ENCODE measurements at places on chromosomes 2 and 18.

GRCh38 chr2:178298785-178299212, 104.5 kb downstream of the OSBPL6 start:
- DNase-seq, result no peak

DNA sequence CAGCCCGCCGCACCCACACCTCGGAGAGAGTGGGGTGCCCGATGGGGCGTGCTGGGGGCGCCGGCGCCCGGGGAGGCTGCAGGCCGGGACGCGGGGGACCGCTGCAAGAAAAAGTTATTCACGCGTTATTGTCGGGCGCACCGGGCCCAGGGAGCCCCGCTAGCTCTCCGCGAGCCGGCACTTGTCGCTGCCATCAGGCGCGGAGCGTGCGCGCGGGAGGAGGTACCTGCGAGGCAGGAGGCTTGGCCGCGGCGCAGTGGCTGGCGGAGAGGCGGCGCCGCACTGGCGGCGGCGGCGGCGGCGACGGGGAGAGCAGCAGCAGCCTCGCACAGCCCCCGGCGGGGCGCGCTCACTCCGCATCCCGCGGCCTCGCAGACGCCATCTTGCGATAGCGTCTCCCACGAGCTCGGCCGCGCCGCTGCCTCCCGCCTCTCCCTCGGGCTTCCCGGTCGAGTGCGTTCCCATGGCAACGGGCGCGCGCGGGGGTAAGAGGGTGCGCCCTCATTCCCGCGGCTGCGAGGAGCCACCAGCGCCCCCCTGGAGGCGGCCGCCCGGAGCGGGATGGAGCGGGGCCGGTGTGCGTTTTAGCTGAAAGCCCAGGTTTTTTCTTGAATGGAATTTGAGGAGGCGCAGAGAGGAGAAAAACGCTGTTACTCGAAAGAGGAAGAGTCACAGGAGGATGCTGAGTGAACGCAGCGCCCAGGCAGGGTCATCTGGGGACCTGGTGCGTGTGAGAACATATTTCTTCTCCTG, at the start of gene CHN1:
Gene CHN1 (minus strand): TSS at position 402 of the 753 bp plus-strand sequence. CDS start 469 bp downstream, outside the sequence.
- peak; percentile 93 for DNase-seq

DNA sequence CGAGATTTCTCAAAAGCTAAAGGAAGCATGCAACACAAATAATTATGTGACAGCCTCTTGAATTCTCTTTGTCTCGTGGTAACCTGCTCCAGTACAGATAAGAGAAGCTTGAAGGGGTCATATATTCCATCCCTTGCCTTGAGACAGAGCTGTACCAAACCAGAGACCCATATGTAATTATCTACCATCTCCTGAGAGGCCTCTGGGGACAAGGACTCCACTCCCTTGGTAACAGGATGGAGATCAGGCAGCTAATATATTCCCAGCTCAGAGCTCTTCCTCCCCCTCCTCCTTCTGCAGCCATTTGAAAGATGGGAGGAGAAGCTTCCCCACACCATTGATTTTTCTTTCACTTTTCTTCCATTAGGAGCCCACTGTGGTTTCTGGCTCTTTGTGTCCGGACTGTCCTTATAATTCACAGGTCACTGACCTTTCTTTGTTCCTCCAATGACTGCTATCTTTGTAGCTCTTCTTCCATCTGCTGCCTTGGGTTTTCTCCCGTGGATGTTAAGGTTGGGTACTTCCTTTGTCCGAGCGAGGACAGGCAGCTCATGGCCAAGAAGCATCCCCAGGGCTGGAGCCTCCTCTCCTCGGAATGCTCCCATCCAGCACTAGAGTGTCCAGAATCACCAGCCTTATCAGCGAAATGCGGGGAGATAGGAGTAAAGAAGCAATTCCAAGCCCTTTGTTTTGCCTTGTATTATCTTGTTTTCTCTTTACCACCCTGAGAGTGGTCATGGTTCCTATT, 72.6 kb upstream of the STPG4 start:
- no peak for DNase-seq

DNA sequence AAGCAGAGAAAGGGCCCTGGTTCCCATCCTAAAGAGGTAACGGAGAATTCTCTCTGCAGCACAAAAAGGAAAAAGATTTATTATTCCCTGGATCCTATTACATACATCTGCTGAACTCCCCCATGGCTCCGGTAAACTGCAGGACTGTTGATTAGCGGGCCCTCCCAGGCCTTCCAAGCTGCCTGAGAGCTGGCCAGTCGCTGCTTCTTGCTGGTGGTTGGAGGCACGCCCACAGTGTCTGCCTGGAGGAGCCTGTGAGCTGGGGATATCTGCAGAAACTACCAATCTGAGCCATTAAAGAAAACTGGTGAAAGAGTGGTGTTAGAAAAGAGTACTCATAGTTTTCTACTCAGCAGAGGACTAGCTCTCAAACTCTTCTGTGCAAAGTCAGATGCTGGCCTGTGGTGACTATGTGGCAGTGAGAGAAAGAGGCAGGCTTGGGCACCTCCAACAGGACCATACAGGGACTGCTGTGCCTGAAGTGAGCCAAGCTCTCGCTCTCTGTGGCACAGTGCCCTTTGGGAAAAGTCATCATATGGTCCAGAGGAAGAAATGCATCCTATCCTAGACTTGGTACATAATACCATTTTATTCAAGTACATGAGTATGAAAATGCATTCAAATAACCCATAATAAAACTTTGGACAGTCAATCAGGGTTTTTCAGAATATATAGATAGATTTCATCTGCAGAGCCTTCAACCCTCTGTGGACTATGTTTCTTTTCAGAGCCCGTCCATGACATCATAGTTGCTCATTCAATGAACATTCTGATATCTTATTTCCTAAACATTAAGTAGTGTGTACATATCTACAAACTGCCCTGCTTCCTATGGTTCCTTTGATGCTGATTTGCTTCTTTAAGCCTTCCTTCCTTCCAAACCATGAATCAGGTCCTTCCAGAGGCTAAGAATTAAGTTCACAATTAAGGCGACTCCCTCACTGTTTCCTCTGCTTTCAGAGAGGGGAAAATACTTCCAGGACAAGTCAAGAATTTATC, 242.0 kb upstream of the LYPD1 start:
- DNase-seq, result peak; percentile 66

GRCh38 chr2:98480598-98480997, 35.9 kb downstream of the INPP4A start:
- no peak for DNase-seq

- no peak for DNase-seq
Observed at GRCh38 chr2:22199994-22200393, 1076.2 kb downstream of the TDRD15 start.

- no peak for DNase-seq
Observed at GRCh38 chr18:55119016-55119415, 159.8 kb upstream of the CCDC68 start.

DNA sequence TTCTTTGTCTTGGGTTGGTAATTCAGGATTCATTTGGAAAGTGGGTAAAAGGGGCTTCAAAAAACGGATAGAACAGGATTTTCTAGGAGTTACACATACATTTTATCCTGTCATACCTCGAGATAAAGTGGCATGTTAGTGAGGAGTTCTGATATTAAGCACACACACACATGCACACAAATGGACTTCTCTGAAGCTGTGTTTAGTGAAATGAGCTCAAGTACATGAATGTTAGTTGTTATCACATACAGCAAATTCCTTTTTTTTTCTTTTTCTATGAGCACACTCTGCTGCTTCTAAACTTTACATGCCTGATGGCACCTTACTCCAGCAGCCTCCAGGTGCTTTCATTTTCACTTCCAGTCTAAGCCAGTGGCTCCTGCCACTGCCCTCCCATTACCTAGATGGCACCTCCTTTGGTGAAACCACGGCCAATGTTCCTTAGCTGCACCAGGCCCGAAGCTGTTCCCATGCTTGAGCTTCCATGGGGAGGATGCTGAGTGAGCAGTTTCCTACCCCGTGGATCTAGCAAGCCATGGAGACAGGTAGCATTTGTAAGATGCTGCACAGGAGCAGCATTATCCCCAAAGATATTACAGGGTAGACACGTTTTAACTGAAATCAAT, 49.7 kb downstream of the STAT1 start:
- no peak for DNase-seq

DNA sequence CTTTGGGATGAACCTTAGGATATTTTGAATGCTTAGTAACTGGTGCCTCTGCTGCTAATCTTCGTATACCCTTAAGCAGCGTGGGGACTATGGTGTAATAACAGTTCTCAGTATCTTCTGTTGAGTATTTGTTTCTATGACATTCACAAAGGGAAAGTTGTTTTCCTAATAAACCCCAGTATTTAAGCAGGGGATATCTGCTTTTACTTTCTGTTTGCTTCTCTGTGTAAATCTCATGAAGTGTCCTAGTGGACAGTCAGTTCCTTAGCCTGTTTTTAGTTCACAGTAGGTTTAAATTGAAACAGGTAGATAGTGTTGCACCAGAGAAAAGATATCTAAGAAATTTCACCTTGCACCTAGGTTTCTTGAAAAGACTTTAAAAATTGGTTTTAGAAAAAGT, 14.9 kb downstream of the KIAA1328 start:
- DNase-seq, result no peak

- DNase-seq, result no peak
Observed at GRCh38 chr2:143176606-143177005, 47.4 kb downstream of the ARHGAP15 start.

DNA sequence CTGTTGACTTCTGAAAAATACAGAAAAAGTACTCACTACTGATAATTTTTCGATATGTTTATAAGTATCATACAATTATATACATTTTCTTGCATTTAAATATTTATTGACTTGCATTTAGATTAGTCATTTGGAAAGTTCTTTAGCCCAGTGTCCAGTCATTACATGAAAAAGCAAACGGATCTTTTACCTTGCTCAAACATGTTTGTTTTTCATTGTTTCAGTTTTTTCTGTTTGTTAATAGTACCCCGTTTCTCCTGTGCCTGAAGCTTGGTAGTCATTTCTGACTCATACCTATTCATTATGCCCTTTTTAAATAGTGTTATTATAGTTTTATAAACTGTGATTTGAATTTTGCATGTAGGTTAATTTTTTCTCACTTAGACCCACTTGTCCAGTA, 28.1 kb downstream of the CEP192 start:
- no peak for DNase-seq

GRCh38 chr2:238457927-238458324, 31.2 kb downstream of the ASB1 start:
- DNase-seq, result no peak

DNA sequence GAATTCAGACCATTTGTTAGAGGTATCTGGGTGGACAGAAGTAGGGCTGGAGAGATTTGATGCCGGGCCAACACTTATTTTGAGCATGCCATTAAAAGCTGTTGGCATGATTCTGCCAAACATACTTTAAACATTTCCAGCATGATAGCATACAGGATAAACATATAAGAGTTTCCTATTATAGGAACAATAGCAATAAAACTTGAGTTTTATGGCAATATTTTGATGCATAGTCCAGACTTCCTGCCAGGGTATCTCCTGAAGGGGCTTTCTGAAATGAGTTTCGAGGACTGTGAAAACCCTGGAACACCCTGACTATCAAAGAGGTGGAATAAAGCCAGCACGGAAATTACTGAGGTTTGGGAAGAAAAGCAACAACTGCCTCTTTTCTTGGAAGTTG, 1398.0 kb upstream of the NXPH2 start:
- DNase-seq, result no peak

DNA sequence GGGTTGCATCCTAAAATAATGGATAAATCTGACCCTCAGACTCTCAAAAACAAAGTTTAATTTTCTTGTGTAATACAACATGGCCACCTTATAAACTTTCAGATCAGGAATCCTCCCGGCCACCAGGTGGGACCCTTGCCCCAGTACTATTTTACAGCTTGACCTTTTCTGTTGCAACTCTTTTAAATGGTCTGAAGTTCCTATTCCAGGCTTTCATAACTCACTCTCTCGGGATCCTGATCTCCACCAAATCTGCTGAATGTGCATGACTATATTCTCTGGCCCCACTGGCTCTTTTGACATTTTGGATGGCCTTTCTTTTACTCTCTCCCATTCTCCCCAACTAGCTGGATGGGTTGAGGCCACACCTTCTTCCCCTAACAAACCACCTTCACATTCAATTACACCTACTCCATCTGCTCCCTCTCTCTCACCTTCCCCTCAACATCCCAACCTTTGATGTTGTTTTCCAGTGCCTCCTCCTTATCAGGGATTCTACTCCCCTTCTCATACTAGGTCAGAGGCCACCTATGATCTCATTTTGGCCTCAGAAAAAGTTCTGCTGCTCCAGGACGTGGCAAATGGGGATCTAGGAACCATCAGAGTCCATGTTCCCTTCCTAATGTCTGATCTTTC, 70.8 kb downstream of the SESTD1 start:
- no peak for DNase-seq

DNA sequence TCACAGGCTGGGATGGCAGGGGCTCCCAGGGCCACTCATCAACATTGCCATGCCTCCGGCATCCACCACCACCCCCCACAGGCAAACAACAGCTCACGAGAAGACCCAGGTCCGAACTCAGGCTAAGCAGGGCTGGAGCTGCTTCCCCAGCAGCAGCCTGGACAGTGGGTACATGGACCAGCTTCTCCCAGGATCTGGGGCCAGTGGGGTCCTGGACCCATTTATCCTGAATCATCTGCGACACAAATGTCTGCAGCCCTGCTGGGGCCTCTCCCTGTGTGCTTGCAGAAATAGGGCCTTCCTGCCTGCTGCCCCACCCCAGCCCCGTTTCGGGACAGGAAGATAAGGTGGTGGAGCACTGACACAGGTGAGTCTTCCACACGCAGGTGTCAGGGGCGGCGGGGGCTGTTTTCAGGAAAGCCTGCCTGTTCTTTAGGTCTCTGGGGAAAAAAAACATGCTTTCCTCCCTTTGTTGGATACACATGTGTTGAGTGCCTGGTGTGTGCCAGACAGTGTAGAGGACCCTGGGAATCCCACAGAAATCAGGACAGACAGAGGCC, 4.5 kb downstream of the PRLH start:
- no peak for DNase-seq

DNA sequence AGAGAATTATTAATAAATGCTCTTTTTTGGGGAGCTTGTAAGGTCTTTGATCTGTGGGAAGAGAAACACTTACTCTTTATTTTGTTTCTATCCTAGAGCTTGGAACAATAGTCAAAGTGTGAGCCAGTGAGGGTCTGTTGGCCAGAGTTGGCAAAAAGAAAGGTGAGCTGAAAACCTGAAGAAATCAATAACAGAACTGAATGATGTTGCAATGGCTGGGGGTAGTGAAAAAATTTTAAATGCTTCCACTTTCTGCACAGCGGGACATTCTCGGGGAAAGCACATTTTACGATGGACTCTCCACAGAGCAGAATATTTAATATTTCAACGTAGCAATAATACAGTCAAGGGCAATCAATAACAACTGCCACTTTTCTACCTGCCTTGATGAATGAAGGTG, 78.9 kb downstream of the SKA1 start:
- no peak for DNase-seq

DNA sequence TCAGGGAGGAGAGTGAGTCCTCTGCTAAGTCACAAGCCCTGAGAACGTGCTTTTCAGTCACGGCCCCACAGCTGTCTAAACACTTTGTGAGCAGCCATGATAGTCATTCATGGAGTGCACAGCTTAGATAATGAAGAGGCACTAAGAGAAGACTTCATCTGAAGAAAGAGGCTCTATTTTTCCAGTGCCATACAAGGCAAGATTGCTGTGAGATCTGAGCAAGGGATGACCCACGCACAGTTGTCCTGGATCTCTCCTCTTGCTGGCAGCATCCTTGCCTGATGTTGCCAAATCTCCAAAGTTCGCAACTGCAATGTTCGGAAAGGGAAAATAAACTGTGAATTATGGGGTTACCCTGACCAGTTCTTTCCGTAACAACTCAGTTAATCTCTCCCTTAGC, 418.7 kb downstream of the MEIS1 start:
- DNase-seq, result no peak

- DNase-seq, result no peak
Observed at GRCh38 chr2:95041824-95042442, 16.4 kb downstream of the MAL start.

- peak; percentile 84 for DNase-seq
Observed at GRCh38 chr18:7273301-7273921, 42.5 kb downstream of the LRRC30 start.
